Uterus (tissue), 4 donors: ENCODE measurements at places on chromosomes 4 and X.

GRCh38 chr4:80927420-80927819, 103.1 kb upstream of the BMP3 start:
- DNase-seq, result no peak

- no peak for DNase-seq
These were observed 646 bp upstream of the GSX2 start for GRCh38 chr4:54099287-54099747.

DNA sequence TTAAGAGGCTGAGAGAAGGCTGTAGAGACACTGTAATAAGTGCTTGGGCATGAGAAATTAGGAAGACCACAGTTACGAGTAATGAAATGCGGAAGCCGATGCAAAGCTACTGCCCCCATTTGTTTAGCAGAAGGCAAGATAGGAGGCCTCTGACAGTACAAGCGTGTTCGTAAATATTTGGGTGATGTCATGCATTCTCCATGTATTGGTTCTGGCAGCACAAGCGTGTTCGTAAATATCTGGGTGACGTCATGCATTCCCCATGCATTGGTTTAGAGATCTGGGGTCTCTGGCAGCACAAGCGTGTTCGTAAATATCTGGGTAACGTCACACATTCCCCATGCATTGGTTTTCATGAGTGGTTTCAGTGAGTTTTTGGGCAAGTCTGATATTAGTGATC, 661.5 kb upstream of the FRG1 start:
- no peak for DNase-seq

DNA sequence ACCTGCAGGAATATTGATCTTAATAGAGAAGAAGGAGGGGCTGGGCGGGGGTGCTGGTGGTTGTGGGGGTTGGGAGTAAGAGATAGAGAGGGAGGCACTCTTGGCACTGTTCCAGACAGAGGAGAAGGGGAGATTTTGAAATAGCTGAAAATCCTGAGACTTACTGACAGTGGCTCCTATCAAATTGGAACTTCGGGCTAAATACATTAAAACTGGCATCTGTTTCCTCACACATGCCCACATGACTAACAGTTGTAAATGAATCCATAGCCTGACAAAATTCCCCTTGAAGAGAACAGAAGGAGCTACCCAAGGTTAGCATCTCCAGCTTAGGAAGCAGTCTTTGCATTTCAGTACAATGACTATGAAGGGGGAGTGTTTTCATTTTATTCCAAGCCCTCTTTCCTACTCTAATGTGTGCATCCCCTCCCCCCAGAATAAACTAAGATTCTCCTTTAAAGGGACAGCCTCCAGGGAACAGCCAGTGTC, 1.4 kb downstream of the DCX start:
- no peak for DNase-seq

DNA sequence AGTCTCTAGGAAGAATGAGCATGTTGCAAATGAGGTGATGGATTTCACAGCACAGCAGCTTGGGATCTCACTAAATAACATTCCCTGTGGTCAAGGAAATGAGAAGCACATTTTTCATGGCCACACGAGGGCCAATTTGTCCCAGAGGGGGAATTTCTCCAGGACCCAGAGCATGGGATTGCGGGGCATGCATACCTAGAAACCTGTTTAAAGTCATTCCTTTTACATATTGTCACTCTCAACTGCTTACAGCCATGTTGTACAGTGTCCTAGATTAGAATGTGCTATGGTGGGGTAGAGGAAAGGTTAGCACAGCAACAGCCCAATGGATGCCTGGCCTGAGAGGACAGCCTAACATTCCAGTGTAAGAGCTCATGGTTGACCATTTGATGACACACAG, 37.4 kb upstream of the NLGN4X start:
- DNase-seq, result no peak

DNA sequence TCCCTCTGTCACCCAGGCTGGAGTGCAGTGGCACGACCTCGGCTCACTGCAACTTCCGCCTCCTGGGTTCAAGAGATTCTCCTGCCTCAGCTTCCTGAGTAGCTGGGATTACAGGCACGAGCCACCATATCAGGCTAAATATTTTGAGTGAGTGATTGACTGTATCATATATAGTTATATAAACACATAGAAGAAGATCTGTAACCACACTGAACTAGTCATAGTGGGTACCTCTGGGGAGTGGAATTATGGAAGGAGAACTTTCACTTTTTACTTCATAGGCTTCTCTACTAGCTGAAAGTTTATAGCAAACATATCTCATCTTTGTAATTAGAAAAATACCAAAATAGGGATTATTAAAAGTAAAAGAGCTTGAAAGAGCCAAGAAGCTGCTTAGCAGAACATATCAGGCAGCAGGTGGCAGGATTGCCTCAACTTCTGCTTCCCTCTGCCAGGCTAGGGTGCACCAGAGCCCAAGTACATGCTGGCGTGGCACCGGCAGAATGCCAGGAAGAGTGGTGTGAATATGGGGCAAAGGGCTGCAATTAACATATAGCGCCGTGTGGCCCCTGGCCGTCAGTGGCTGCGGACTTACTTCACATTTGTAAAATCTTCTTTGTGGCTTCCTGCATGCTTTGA, 39.5 kb upstream of the CD40LG start:
- no peak for DNase-seq

DNA sequence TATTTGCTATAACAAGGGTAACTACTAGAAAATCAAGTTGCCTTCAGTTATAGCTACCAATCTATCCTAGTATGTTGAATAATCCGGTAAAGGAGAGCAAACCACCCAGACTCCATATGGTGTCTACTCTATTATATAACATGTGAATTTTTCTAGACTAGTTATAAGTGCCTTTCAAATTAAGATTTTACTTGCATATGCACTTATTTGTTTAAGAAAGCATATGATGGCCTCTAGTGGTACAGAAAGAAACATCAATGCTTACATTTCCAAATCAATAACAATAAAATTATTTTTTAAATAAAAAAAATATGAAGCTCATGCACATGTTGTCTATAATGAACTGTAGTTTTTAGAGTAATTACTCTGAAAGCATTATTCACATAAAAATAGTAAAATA, 1516.4 kb upstream of the PABPC4L start:
- DNase-seq, result no peak

DNA sequence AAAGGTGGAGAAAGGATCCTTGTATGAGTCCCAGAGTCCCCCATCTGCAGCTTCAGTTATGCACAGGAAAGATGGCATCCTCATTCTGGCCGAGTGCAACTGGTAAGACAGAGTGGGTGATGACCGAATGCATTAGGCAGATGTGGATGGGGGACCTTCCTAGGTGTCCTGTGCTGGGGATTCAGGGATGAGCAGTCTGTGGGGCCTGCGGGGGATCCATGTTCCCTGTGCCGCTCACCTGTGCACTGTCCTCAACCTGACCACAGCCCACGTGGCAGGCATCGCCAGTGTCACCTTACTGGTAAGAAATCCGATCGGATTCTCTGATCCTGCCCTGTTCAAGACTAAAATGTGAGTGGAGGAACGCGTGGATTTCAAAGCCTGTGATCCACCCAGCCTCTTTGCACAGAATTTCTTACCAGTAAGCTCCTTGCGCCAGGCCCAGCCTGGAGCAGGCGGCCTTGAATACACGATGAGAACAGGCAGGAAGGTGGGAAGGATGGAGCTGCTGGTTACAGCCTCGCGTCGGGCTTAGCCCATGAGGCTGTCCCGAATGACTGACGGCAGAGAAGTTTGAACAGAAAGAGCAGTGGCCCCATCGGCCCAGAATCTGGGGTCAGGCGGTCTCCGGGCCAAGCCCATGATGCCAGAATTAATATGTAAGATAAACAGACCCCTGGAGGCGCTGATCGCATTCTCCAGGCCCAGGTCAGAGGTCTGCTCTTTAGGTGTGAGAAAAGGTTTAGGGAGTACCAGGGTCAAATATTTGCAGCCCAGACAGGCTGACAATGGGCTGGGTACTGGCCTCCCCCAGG, 56.5 kb downstream of the CPZ start:
- DNase-seq, result no peak

- DNase-seq, result no peak
These were observed 56.8 kb downstream of the JADE1 start for GRCh38 chr4:128866269-128866668.

- DNase-seq, result no peak
These were observed 118.9 kb downstream of the ARSF start for GRCh38 chrX:3159995-3160720.

- DNase-seq, result no peak
These were observed 27.6 kb downstream of the CLCN5 start for GRCh38 chrX:49949961-49950360.

- no peak for DNase-seq
These were observed 211.6 kb upstream of the CXCL13 start for GRCh38 chr4:77393996-77394395.

GRCh38 chr4:3346146-3346545, 53.3 kb downstream of the RGS12 start:
- DNase-seq, result peak; percentile 75

DNA sequence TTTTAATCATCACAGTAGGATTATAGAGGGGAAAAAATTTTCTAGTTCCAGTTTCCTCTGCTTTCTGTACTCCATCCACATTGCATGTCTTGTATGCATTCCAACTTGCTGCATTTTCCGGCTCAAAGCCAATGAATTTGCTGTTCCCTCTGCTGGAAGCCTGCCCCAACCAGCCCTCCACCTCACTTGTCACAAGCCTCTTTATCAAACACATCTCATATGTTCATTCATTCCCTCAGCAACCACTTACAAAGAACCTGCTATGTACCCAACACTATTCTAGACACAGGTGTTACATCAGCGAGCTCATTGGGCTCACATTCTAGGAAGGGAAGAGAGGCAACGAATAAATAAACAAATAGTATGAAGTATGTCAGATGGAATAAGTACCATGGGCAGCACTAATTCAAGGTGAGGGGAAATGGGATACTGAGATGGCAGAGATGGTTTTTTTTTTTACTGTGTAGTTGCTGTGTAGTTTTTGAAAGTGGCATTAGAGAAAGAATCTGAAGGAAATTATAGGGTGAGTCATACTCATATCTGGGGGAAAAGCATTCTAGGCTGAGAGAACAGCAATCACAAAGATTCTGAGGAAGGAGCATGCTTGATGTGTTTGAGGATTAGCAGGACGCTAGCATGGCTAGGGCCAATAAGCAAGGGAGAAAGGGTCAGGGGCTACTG, 332.5 kb downstream of the PDGFC start:
- no peak for DNase-seq

GRCh38 chrX:41982953-41983352, 59.6 kb upstream of the CASK start:
- no peak for DNase-seq

- DNase-seq, result no peak
These were observed 155.6 kb downstream of the PCDH7 start for GRCh38 chr4:30875658-30876269.

- DNase-seq, result no peak
These were observed 166.7 kb downstream of the FAT4 start for GRCh38 chr4:125481334-125482045.

GRCh38 chrX:68829582-68830418, 979 bp downstream of the EFNB1 start:
- no peak for DNase-seq

GRCh38 chr4:54296548-54297203, 67.6 kb downstream of the PDGFRA start:
- DNase-seq, result no peak

DNA sequence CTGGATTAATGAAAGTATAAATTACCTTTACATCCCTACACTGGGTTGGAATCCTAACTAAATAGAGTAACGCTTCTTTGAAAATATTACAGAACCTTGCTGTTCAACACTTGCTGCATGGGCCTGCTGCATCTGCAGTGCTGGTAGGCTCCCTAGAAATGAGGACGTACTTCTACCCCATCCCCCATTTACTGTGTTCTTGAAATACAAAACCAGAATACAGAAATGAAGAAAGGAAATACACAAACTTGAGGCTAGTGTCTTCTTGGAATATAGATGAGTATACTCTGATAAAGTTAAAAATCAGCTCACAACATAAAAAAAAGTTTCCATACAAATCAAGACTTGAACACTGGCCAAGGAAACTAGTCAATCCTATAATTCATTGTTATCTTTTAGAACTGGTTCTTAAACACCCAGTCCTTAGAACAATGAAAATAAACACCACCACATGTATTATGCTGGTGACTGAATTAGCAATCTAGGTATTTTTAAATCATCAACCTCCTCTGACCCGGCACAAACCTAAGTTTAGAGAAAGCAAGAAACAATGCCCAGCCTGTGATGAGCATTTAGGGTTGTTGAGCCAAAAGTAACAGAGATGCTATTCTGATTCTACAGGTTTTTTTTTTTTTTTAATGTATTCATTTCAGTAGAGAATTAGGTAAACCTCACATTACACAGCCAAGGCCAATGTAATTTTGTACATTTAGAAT, 49.7 kb downstream of the ATP8A1 start:
- DNase-seq, result no peak

DNA sequence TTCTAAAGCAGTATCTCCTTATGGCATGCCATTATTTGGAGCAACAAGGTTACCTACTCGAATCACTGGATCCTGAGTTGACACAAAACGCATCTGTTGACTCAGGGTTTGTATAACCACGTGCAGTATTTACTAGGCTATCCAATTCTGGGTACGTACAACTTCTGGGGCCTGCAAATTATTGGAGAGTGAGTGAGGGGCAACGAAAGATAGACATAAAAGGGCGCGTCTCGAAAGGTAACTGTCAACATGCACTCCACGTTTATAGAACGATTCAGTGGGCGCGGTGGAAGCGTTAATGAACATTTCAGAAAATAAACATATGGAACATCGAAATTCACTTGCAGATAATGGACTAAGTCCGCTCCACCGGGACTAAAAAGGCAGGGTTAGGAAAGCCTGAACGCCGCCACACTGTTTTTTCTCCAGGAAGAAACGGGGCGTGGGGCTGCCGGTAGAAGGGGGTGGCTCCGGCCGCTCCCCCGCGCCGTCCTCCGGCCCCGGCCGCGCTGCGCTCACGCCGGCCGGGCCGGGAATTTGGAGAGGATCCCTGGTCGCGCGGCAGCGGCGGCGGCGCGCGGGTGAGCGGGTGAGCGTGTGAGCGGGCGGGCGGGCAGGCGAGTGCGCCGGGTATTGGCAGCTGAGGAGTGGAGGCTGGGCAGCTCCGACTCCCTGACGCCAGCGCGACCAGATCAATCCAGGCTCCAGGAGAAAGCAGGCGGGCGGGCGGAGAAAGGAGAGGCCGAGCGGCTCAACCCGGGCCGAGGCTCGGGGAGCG, at the start of gene SMAD1:
Gene SMAD1, plus strand, starts transcription at position 690 of the 778 bp plus-strand sequence. CDS start 32,761 bp downstream, outside the sequence.
- peak; percentile 74 for DNase-seq

GRCh38 chr4:164464313-164464712, 289.6 kb upstream of the SMIM31 start:
- no peak for DNase-seq

- no peak for DNase-seq
These were observed 46.0 kb downstream of the SEPSECS start for GRCh38 chr4:25113915-25114904.

DNA sequence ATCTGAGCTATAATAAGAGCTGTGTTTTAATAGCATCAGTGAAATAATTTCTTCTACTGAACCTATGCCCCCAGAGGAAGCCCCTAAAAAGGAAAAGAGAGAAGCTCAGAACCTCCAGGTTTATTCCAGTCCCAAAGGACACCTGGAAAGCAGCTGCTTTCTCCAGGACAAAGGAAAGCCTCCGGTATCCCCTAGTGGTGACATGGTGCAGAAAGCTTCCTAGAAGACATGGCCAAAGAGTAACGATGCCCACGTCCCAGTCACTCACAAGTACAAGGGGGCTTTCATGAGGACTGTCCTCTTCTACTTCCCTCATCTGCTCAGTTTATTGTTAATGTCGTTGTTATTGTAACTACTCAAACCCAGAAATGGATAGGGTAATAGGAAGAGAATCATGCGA, 343.9 kb downstream of the UNC5C start:
- no peak for DNase-seq
